Occipital lobe (tissue), 3 donors: ENCODE measurements at places on chromosomes 1 and 21.

GRCh38 chr1:229409616-229410369, 24.1 kb downstream of the ACTA1 start:
- no peak for DNase-seq

- no peak for DNase-seq
These were observed at the start of gene COL18A1 for GRCh38 chr21:45404730-45405270. COL18A1 (plus strand) TSS chr21:45405165; CDS start chr21:45405231, 66 bp downstream.

DNA sequence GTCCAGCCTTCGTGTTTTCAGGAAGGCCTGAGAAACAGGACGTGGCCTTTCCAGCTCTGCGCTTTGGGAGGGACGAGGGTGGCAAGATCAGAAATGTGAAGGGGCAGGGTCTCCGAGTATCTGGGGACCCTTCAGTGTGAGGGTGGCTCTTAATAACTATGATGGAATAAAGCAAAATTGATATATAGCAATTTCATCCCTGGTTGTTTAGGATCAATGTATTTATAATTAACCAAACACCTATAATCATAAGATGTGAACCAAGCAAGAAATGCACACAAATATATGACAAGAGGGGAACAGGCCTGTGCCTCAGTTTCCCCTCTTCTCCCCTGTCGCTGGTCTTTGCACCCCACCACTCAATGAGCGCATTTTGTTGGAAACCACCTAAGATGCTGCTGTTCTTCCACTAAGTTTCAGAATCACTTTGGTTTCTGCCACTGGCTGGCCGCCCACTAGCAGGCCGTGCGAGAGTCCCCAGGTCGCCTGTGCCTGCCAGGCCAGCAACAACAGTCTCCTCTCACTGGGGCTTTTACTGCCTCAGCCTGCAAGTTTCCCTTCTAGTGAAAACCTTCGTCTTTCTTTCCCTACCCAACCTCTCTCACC, 36.6 kb downstream of the UBASH3A start:
- no peak for DNase-seq

GRCh38 chr1:63866084-63866483, 92.3 kb downstream of the ROR1 start:
- no peak for DNase-seq

- DNase-seq = no peak
These were observed 429 bp downstream of the SRRM1 start for GRCh38 chr1:24643363-24644099.

DNA sequence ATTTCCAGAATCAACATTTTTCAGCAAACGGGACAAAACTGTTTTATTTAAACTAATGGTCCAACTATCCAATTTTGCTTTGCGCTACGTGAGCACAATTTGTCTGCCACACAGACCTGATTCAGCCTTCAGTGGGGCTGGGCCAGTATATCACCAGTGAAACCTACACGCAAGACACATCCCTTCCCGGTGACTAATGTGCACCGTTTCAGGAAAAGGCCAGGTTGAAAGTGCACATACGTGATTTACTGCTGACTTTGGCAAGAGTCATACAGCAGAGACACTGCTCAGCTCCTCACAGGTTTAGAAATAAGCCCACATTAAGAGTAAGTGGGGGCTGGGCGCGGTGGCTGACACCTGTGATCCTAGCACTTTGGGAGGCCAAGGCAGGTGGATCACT, 5.1 kb upstream of the TMEM51 start:
- DNase-seq = no peak

- DNase-seq = no peak
These were observed 28.1 kb upstream of the GRHL3 start for GRCh38 chr1:24290933-24291487.

DNA sequence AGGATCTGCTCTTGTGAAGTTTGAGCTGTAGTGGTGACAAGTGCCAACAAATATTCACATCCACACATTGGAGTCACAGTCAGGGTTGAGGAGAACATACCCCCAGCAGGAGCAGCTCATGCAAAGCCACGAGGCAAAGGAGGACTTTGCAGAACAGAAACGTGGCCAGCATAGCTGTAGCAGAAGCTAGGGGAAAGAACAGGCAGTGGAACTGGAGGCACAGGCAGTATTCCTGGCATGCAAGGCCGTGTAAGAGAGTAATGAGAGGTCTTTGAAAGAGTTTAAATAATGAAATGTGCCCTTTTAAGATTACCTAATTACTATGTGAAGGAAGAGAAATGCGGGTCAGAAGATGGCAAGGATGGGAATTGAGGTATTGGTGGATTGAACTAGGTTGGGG, 40.9 kb upstream of the IKBKE start:
- no peak for DNase-seq

GRCh38 chr1:102181341-102181740, 184.6 kb upstream of the OLFM3 start:
- no peak for DNase-seq

- DNase-seq = peak; percentile 13
These were observed 91.9 kb upstream of the SSX2IP start for GRCh38 chr1:84781946-84782771.

DNA sequence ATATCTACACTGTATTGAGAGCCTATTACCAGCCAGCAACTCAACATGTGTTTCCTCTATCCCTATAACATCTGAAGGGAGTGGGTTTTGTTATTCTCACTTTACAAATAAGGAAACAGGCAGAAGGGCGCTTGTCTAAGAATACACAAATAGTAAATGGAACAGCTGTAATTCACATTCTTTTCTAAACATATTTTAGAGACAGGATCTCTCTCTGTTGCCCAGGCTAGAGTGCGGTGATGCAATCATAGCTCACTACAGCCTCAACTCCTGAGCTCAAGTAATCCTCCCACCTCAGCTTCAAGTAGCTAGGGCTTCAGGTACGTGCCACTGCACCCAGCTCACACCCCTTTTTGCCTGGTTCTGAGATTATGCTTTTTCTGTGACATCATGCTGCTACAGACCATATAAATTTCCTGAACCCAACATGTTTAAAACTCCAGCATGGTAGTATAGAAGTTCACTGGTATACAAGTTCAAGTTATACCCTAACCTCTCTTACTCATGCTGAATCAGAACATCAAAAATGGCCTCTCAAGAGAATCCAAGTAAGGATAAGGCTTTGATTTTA, 8.6 kb upstream of the TACSTD2 start:
- no peak for DNase-seq

DNA sequence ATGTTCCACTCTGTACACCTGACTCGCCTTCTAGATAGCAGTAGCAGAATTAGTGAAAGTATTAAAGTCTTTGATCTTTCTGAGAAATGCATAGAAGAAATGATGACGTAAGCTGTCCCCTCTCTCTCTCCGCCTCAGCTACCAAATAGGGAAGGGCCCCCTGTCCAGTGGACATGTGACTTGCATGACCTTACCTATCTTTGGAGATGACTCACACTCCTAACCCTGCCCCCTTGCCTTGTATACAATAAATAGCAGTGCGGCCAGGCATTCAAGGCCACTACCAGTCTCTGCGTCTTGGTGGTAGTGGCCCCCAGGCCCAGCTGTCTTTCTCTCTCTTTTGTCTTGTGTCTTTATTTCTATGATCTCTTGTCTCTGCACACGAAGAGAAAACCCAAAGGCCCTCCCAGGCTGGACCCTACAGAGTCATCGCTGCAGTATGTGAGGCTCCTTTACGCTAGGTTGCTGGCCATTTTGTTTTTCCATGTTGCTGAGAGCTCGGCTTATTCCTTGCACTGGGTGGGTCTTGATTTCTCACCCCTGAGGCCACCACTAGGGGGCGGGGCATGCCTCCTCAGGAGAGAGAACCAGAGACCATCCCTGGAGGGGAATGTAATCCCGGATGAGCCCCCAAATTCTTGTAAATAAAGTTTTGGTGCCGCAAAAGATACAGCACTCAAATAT, 16.0 kb upstream of the ZBTB8B start:
- no peak for DNase-seq
